Thoracic aorta (tissue), 2 donors: ENCODE measurements at places on chromosomes 3 and 15.
A peak's percentile ranks its signal among the peaks of the same experiment; 100 is the strongest.

GRCh38 chr3:195788711-195789581 is 22.8 kb downstream of the MUC4 start:
- no peaks in the 10 kb centered on the region for H3K36me3 ChIP-seq
- H3K27ac ChIP-seq = no peak overlapping the region
- DNase-seq = no peak
- H3K27me3 ChIP-seq = no peaks in the 10 kb centered on the region
- H3K4me3 ChIP-seq = no peak overlapping the region

DNA sequence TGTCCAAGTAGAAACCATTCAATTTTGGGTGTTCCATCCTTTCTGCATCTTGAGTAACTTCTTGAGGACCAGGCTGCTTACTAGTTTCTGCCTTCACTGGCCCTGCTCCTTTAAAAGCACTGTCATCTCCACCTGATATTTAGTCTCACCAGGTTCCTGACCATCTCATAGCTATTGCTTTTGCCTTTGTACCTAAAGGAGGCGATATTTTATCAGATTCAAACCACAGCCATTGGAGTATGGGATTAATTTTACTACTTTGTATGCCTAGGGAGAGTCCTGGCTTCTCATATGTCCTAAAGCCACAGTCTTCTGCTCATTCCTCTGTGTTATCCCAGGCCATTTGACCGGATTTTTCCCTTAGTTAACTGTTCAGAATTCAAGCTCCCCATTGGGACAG is 51.8 kb upstream of the RFX7 start:
- no peak overlapping the region for H3K27ac ChIP-seq
- H3K4me1 ChIP-seq = no peaks in the 10 kb centered on the region
- no peak overlapping the region for H3K4me3 ChIP-seq
- H3K36me3 ChIP-seq = no peaks in the 10 kb centered on the region
- DNase-seq = no peak

DNA sequence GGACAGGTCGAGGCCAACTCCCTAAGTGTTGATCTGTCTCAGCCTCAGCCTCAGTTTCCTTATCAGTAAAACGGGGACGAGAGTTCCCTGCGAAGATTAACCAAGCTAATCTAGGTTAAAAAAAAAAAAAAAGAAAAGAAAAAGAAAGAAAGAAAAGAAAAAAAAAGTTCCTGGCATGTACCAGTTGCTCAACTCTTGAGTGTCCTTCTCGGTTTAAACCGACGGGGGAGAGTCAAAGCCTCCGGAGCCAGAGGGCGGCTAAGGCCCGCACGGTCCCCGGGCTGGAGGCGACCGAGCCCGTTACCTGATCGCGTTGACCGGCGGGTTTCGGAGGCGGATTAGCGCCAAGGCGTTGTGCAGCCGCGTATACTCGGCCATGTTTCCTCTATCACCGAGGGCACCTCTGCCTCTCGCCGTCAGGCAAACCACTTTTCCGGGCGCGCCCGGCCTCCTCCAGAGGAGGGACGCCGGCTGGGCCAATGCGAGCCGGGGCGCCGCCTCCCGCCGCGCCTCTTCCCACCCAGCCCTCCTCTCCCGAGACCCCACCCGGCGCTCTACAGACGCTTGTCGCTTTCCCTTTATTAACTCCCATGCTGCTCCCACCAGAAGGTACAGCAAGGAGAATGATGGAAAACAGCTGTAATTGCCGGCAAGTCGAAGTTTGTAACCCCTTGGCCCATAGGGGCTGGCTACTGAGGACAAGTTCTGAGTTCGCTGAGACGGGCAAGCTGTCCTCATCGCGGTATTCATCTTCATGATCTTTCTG is at the start of gene EHHADH:
Gene EHHADH (minus strand): TSS at position 405 of the 766 bp plus-strand sequence. CDS start 27 bp downstream, at position 378.
- H3K27ac ChIP-seq = peak within 1 kb of the TSS; percentile 49
- H3K36me3 ChIP-seq = no peaks in the 10 kb centered on the region
- DNase-seq = no peak

DNA sequence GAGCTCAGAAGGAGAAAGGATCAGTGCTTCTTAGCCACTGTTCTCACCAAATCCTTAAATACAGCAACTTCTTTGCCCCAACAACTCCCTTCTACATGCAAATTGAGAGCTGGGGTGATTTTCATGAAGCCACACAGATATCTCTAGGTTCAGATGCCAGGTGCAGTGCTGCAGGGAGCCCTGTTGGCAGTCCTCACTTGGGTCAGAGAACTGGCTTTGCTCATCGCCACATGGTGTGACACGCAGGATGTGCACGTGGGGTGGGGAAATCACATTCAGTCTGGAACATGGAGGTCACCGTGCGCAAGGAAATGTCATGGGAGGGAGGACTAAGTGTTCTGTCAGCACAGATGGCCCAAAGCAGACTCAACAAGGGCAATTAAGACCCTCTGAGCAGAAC is 103.8 kb downstream of the WDR76 start:
- H3K36me3 ChIP-seq = no peaks in the 10 kb centered on the region
- H3K4me3 ChIP-seq = no peak overlapping the region
- no peak for DNase-seq
- no peak overlapping the region for H3K27ac ChIP-seq

GRCh38 chr3:155352900-155353490 is 59.5 kb upstream of the STRIT1 start:
- no peaks in the 10 kb centered on the region for H3K27me3 ChIP-seq
- H3K36me3 ChIP-seq = no peaks in the 10 kb centered on the region
- no peak overlapping the region for H3K4me3 ChIP-seq
- no peaks in the 10 kb centered on the region for H3K4me1 ChIP-seq
- H3K27ac ChIP-seq = no peak overlapping the region

GRCh38 chr3:105354429-105354828 is 12.3 kb upstream of the ALCAM start:
- no peaks in the 10 kb centered on the region for H3K36me3 ChIP-seq
- H3K27me3 ChIP-seq = no peaks in the 10 kb centered on the region
- peak overlapping the region; percentile 54 for H3K27ac ChIP-seq
- peak overlapping the region; percentile 61 for H3K4me3 ChIP-seq

DNA sequence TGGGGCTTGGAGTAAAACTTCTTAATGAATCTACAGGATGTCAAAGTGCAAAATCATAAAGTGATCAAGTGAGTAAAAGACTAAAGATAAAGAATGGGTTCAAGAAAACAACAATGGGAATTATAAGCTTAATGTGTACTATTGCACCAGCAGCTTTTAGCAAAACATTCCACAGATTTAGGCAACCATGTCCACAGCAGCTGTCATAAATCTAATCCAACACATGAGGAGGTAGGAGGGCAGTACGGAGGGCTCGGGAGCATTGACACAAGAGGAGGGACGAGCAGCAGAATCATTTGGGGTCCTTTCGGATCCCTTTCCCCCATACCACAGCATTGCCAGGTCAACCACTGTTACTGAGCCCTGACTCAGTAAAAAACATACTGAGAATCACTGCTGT is 464.3 kb upstream of the WNT5A start:
- no peaks in the 10 kb centered on the region for H3K36me3 ChIP-seq
- H3K27me3 ChIP-seq = no peaks in the 10 kb centered on the region
- DNase-seq = no peak
- no peaks in the 10 kb centered on the region for H3K4me1 ChIP-seq
- no peak overlapping the region for H3K4me3 ChIP-seq

GRCh38 chr3:49512781-49513355 is 41.4 kb upstream of the BSN start:
- H3K27me3 ChIP-seq = no peaks in the 10 kb centered on the region
- H3K27ac ChIP-seq = no peak overlapping the region

DNA sequence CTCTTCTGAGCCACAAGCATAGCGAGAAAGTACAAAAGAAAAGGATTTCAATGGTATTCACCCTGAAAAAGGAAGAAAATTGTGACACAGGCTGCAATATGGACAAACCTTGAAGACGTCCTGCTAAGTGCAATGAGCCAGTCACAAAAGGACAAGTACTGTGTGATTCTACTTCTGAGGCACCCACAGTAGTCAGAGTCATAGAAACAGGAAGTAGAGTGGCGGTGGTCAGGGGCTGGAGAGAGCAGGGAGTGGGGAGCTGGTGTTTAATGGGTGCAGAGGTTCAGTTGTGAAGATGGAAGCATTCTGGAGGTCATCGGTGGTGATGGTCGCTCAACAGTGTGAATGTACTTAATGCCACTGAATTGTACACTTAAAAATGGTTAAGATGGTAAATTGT is 180.5 kb downstream of the APBA2 start:
- no peaks in the 10 kb centered on the region for H3K4me1 ChIP-seq
- no peak overlapping the region for H3K27ac ChIP-seq
- no peaks in the 10 kb centered on the region for H3K27me3 ChIP-seq
- H3K4me3 ChIP-seq = no peak overlapping the region

GRCh38 chr15:78308422-78309032 is 9.1 kb upstream of the SKIC8 start:
- H3K4me1 ChIP-seq = no peaks in the 10 kb centered on the region
- H3K27ac ChIP-seq = no peak overlapping the region
- DNase-seq = no peak
- H3K36me3 ChIP-seq = no peaks in the 10 kb centered on the region
- no peaks in the 10 kb centered on the region for H3K27me3 ChIP-seq

DNA sequence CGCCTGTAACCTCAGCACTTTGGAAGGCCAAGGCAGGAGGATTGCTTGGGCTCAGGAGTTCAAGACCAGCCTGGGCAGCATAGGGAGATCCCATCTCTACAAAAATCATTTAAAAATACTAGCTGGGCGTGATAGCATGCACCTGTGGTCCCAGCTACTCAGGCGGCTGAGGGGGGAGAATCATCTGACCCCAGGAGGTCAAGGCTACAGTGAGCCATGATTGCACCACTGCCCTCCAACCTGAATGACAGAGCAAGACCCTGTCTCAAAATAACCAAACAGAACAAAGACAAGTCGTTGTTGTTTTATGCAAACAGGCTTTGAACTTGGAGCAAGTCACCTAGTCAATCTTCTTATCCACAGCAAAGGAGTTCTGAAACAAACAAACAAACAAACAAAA is 82.0 kb upstream of the AKAP13 start:
- H3K4me1 ChIP-seq = no peaks in the 10 kb centered on the region
- DNase-seq = no peak
- H3K27ac ChIP-seq = no peak overlapping the region

DNA sequence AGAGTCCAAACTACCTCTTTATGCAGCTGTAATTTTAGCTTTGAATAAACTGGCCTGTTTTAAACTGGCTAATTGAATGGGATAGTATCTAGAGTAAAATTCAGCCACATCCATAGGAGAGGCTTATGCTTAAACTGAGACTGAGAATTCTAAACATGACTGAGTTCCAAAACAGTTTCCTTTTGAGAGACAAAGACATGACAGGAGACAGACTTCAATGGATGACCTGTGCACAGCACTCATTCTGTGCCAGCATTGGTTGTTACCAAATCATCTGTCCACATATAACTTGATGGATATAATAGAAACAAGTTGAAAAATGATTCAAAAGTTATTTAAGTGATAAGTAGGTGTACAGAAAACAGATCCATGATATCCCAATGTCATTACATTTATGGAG is 20.9 kb downstream of the IL12A start:
- no peaks in the 10 kb centered on the region for H3K27me3 ChIP-seq
- H3K36me3 ChIP-seq = no peaks in the 10 kb centered on the region
- H3K4me1 ChIP-seq = no peaks in the 10 kb centered on the region
- no peak overlapping the region for H3K27ac ChIP-seq

DNA sequence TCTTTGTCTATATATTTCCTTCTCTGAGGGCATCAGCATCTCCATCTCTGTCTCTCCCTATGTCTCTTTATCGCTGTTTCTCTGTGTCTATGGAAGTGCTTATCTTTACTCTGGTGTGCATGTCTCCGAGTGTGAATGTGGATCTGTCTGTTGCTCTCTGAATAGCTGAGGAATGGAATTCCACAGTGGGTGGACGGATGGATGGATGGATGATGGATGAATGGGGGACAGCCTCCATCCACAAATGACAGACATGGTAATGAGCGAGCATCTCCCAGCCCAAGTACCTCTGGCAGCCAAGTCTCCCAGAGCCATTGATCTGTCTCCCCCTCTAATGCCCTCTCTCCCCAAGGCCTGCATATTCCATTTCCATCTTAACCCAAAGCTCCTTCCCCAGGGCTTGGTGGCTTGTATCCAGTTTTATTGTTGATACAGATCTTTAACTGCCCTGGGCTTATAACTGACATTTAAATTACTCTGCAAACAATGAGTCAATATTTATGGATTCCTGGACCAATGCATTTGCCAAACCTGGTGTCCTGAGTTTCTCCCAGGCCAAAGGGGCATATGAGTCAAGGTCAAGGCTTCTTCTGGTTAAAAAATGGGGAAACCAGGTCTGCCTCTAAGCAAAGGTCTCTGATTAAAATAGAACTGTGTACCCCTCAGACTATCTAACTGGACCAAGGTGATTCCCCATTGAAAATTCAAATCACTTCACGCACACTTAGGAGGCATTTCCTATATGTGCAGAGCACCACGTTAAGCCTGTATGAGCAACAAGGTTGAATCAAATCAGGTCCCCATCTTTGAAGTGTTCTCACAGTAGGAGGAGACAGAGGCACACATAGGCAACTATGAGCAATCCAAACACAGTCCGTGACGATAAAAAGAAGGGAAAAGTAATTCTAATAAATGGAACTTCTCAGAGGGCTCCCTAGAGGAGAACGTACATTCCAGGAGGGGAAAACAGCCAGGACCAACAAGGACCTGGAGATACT is 109.9 kb downstream of the TLE3 start:
- H3K36me3 ChIP-seq = no peaks in the 10 kb centered on the region
- H3K27me3 ChIP-seq = no peaks in the 10 kb centered on the region
- H3K4me3 ChIP-seq = no peak overlapping the region
- no peak overlapping the region for H3K27ac ChIP-seq
- DNase-seq = no peak
